ENCODE measurements at places on chromosomes 2 and 18.

GRCh38 chr2:65754219-65754618 lies 321.8 kb upstream of the SPRED2 start:
- no peak for DNase-seq

- no peak for DNase-seq
Measured at GRCh38 chr2:5617796-5618195, 74.4 kb upstream of the SOX11 start.

DNA sequence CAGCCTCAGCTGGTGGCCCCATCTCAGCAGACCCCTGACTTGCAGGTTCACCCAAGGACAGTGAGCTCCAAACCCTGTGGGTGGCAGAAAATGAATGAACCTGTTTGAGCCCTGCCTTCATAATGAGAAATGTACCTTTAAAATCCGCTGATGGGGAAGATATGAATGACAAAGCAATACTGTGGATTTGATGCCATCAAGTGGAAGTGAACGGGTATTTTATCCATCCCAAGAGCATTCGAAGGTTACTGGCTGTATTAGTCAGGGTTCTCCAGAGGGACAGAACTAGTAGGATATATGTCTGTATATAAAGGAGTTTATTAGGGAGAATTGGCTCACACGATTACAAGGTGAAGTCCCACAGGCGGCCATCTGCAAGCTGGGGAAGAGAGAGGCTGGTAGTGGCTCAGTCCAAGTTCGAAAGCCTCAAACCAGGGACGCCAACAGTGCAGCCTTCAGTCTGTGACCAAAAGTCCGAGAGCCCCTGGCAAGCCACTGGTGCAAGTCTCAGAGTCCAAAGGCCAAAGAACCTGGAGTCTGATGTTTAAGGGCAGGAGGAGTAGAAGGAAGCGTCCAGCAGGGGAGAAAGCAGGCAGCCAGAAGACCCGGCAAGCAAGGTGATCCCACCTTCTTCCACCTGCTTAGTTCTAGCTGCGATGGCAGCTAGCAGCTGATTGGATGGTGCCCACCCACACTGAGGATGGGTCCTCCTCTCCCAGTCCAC lies 32.1 kb downstream of the TOGARAM2 start:
- DNase-seq, result no peak

- DNase-seq, result no peak
Measured at GRCh38 chr2:118859157-118859770, 11.8 kb upstream of the EN1 start.

GRCh38 chr2:219149667-219150066 lies 10.9 kb downstream of the NHEJ1 start:
- DNase-seq, result no peak

- no peak for DNase-seq
Measured at GRCh38 chr2:131488306-131489205, 3.6 kb downstream of the MZT2A start.

DNA sequence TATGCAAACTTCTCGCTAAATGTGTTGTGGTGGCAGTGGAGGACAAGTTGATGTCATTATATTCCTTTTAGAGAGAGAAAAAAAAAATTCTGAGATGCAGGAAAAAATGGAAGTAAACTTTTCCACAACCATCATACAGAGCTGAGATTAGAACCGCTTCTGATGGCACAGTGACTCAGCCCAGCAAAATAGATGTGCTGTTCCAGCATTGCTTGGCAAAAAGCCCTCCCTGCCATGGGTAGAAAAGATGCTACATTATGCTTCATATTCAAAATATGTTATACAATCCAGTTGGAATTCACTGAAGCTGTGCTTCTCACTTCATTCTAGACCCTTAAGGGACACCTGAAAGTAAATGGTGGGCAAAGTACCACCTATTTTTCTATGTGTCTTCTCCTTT lies 1047.6 kb upstream of the FANCL start:
- no peak for DNase-seq

- no peak for DNase-seq
Measured at GRCh38 chr2:719191-719590, 42.0 kb upstream of the TMEM18 start.

DNA sequence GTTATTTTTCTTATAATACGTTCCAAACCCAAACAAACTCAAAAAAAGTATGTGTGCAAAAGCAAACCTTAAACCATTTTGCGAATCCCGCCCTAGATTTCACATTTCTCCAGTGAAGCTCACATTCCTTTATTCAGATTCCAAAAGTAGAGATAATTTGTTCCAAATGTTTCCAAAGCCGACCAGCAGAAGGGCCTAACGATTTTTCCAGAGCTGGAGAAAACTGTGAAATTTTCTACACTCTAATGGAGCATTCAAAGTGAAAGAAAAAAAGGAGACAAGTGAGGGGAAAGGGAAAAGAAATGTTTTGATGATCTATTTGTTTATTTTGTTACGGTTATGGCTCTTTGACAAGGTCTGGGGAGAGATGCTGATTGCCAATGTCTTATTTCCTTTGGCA lies 286.5 kb upstream of the SLC14A2 start:
- no peak for DNase-seq

All from stimulated activated CD8-positive, alpha-beta memory T cell treated with anti-CD3 and anti-CD28 coated beads, Interleukin-15, amount 100 ng/mL, for 1 hour (primary cell).